ENCODE measurements at places on chromosomes 5 and 9.

- no peak for DNase-seq
These were observed 30.1 kb downstream of the IPPK start for GRCh38 chr9:92639791-92640271.

GRCh38 chr9:15354713-15355112 lies 47.7 kb upstream of the TTC39B start:
- DNase-seq = no peak

DNA sequence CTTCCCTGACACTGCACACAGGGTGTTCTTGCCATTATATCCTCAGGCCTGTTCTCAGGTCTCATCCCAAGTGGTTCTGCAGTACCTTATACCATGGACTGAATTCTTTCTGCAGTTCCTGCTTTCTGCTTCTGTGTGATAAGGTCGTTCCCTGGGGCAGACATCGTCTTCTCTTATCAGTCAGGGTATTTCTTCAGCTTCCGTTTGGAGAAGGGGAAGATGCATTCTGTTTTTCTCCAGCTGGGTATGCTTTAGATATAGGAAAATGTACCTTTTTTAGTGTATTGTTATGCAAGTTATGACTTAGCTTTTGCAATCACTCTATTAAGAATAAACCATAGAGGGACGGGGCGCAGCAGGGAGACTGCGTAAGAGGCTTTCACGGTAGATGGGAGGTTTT lies 31.1 kb downstream of the RALGPS1 start:
- DNase-seq = no peak

DNA sequence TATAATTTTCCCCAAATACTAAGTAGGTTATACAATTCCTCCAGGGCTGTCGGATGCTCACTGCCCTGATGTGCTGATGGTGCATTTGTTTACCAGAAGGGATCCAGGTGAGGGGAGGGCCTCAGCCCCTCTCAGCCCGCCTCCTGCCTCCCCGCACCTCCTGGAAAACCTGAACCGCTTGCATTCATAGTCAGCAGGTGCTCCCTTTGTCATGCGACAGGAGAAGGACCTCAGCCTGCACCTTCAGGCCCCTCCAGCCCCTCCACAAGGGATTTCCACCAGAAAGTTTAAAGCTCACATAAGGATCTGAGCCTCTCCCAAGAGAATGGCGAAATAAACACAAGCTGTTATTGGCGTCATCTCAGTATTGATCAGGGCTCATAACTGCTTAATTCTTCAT lies 36.5 kb upstream of the NTNG2 start:
- DNase-seq = no peak

DNA sequence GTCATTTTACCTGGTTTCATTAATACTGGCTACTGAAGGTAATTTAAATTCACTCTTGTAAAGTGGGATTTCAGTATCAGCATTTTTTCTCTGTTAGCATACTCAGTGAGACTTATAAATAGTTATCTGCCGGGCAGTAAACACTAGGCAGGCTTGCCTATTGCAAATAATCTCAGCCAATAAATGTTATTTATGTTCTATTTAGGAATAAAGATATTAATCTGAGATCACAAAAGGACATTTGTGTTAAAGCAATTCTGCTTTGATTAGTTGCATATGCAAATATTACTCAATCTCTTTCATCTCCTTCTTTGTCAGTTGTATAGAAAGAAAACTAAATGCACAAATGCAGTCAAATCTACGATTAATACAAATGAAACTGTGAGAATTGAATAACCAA lies 827.8 kb downstream of the TLE4 start:
- DNase-seq = no peak

DNA sequence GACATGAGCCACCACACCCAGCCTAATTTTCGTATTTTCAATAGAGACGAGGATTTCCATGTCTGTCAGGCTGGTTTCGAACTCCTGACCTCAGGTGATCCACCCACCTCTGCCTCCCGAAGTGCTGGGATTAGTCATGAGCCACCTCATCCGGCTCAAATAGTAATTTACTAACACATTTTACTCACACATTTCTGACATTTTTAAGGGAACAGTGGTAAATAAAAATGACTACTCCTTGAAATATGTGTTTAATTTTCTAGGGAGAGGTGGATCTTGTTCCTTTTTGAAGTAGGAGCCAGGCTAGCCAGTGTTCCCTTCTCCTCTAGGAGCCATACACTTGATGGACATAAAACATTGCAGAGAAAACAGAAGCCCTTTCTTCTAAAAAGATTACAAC lies 55.2 kb upstream of the ERBIN start:
- peak; percentile 29 for DNase-seq

DNA sequence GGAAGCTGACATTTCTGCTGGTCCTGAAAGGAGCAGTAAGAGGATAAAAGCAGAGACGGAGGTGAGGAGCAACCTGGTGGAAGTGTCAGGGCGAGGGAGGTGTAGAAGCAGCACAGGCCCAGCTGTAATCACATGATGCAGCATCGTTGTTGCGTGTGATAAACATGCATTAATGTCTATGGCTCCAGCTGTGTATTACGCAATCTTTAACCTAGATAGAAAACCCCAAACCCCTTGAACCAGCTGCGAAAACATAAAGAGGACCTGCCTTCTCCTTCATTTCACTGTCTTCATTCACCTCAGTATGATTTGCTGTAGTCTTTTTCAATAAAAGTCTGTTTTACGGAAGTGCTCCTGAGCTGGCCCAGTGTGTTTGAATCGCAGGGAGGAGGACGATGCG lies 162.9 kb downstream of the NTRK2 start:
- DNase-seq = no peak

DNA sequence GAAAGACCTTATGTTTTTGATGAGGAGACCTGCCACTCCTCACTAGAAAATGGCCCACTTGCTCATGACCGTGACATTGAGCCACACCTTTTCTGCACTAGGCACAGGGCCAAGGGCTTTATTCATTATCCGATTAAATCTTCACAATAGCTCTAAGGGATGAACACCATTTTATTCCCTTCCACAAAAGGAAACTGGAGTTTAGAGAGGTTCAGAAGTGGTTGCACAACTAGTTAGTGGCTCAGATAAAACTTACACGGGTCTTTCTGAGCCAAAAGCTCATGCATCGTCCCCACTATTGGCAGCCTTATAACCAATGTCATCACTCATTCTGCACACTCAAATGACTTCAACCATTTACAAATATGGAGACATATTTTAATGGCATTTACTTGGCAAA lies 39.4 kb downstream of the SUSD1 start:
- no peak for DNase-seq

DNA sequence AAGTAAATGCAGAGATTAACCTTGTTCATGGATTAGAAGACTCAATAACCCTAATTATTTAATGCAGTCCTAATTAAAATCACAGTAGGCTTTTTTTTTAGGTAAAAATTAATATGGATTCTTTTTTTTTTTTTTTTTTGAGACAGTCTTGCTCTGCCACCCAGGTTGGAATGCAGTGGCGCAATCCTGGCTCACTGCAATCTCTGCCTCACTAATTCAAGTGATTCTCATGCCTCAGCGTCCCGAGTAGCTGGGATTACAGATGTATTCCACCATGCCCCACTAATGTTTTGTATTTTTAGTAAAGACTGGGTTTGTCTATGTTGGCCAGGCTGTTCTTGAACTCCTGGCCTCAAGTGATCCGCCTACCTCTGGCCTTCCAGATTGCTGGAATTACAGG lies 40.6 kb downstream of the DENND4C start:
- no peak for DNase-seq

- no peak for DNase-seq
These were observed 48.7 kb upstream of the ACTBL2 start for GRCh38 chr5:57531333-57531732.

DNA sequence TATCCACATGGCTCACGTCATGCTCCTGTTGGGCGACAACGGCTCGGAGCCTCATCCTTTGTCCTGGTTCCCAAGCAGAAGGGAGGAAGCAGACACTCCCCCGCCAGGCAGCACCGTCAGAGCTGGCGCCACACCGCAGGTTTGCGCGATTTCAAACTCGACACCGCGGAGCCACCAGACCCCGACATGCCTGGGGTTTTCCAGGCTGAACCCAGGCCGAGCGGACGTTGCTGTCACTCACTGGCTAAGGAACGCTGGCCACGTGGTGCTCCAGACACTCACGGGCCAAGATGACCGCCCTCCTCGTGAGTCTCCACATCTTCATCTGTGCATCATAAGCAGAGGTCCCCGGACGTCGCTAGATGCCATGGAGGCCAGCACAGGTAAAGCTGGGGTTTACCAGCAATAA lies 9.0 kb downstream of the TERT start:
- no peak for DNase-seq

- peak; percentile 34 for DNase-seq
These were observed 59.7 kb downstream of the OSMR start for GRCh38 chr5:38905516-38905915.

- DNase-seq = peak; percentile 58
These were observed 69.0 kb upstream of the FAM169A start for GRCh38 chr5:74934949-74935751.

DNA sequence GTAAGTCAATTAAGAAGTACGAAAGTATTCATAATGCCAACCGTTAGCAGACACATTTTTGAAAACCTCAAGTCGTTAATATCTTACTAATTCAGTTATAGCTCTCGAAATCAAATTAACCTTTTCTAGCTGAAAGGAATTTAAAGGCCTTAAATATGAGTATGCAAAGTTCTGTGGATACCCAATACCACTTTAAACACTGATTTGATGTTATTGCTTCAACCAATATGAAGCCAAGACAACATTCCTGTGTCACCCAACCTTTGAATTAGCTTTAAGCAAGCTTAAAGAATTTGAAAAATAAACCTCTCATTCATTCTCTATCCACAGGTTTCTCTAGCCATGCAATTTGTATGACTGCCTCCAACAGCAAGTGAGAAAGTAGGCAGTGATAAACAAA lies 204.5 kb downstream of the MCTP1 start:
- DNase-seq = no peak

DNA sequence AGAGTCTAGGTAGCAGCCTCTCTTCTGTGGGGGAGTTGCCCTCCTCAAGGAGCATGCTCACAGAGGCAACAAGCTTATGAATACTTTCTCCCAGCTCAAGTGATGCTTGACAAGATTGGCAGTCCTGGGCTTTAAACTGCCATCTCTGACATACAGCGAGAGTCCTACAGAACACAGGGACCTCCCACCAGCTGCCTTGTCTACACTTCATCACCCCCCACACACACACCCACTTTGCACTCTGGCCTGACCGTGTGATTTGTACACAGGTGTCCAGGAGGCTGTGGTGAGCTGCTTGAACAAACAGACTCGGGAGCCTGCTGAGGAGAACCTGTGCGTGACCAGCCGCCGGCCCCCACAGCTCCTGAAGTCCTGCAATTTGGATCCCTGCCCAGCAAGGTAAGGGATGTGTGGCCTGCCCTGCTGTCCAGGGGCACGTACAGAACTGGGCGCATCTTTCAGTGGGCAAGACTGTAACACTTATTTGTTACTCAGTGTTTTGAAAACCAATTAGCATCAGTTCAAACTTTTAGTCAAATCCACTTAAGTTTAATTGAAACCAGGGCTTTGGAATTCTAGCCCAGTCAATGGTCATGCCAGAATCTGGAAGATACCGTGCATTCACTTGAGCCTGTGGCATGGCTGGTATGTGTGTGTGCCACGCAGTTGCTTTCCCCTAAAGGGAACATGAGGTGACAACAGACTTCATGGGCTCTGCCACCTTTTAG lies 247.5 kb downstream of the ADAMTSL1 start:
- DNase-seq = peak; percentile 90

DNA sequence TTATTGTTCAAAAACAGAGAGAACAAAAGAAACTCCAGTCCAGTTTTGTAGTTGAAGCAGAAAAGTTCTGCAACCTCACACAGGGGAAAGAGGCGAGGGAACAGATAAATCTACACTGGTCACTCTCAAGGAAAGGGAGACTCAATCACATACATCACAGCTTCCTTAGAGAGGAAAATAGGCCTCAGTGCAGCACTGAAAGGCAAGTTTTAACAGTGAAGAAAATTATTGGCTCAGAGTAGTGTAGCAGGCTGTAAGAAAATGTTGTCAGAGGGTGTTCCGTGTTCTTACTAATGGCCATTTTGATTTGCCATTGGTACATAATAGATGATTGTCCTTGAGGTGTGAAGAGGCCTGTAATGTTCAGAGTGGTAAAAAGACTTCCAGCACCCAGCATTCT lies 530.0 kb upstream of the CDH6 start:
- DNase-seq = no peak

DNA sequence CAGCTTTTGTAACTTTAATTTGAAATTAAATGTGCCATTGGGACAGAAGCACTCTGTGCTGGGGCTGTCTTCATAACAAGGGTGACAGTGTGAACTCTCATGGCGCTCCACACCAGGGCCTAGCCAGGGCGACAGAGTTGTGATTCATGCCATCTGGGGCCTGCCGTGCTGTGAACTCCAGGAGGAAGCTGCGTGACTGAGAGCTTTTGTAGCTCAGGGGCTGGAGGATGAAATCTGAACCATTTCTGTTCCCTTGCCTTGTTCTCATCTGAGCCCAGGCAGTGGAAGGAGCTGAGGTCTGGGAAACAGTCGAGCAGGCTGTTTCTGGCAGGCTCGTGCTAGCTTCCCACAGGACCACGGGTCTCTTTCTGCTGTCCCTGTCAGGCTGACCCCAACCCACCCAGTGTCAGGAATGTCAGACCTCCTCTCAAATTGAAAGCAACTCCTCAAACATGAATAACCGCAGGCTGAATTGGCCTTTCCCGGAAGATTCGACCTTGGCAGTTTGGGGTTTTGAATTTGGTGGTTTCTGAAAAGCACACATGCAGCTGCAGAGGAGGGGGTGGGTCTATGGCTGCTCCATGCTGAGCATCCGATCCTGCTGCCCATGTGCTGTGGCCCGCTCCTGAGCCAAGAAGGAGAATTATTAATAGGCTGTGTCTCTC lies 69.2 kb upstream of the RPS23 start:
- DNase-seq = peak; percentile 94

GRCh38 chr5:54753034-54753433 lies 232.4 kb downstream of the ESM1 start:
- peak; percentile 81 for DNase-seq
